Left ventricle myocardium inferior (tissue), 1 donor: ENCODE measurements at places on chromosomes 1 and 21.

DNA sequence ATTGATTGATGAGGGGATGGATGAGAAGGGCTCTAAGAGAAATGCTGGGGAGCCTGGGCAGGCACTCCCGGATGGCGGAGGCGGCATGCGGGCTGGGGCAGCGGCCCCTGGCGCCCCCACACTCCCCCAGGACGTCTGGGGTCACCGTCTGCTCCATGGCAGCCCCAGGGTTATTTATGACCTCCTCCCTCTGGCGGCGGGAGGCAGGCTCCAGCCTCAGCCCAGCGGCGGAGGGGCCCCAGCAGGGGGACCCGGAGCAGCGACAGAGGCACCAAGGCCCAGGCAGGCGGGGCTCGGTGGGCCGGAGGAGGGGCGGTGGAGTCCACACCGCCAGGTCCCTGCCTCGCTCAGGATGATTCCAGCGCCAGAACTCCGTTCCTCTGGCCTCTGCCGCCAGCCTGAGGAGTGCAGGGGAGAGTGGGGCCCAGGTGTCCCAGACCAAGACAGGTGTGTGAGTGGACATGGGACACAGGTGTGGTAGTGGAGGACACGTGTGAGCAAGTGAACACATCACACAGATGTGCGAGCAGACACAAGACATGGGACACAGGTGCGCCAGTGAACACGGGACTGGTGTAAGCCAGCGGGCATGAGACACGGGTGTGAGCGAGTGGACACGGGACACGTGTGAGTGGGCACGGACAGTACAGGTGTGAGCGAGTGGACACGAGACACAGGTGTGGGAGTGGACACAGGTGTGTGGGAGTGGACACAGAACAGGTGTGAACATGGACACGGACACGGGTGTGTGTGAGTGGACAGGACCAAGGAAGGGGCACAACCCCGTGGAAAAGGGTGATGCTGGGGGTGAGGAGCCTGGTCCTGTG lies 2.5 kb upstream of the SAMD11 start:
- peak; percentile 70 for DNase-seq

DNA sequence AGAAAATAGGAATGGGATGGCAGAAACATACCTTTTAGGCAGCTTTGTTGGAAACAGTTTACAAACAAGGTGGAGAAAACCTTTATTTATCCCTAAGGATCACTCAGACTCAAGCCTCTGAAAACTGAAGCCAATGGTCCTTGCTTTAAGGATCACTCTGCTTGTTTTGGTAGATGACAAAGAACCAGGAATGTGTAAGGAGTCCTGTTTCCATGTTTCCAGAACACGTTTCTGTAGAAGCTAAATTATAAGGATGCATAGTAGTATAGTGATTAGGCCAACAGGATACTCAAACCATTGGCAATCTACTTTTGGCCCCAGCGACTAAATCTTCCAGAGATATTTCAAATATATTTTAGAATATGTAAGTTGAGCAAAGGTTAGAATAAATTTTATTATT lies 149.1 kb upstream of the HP1BP3 start:
- no peak for DNase-seq

- no peak for DNase-seq
Observed at GRCh38 chr1:31004231-31004621, 61.3 kb downstream of the PUM1 start.

DNA sequence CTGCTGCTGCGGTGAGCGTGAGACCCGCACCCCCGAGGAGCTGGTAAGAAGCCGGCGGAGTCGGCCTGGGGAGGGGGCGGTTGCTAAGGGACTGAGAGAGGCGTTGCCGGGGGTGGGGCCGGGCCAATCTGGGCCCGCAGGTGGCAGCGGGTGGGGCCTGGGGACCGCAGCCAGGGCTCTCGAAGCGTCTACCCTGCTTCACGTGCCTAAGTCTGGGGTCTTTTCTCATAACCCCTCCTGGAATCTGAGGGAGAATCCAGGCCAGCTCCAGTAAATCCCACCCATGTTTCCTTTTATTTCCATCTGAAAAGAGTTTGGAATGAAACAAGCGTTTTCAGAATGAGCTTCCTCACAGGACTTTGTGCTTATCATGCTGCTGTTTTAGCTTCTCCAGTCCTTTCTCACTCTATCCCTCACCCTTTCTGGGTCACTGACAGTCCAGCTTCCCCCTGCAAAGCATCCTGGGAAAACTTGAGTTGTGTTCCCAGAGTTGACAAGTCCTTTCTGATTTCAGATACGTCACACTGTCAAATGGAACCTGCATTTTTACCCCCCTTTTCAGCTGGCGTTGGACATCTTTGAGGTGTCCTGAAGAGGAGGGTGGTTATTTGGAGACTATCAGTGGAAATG lies 431 bp downstream of the CLCN6 start:
- no peak for DNase-seq

DNA sequence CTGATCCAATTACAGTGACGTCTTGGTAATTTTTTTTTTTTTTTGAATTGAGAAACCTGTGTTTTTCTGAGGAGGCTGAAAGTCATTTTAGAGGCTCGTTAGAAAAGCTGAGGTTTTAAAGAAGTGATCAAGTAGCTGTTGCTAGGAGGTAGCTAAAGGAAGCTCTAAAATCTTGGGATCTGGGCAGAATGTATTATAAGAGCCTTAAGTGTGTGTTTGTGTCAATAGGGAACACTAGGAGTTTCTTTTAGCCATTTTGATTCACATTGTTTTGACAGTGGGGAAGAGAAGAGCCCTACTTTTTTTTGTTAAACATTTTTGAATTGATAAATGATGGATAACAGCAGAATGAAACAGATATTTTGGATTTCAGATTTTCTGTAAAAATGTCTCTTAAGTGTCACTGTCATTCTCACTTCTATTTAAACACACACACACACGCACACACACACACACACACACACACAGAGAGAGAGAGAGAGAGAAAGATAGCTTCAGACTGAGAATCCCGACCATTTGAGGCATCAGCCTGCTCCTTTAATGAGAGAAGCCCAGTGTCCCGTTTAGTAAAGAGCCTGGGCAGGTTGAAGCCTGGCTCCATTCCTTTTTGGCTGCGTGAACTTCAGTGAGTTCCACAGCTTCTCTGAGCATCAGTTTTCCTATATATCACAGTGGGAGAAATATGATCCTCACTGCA lies 79.1 kb upstream of the GPR88 start:
- DNase-seq, result no peak

- DNase-seq, result no peak
Observed at GRCh38 chr1:237429252-237429651, 387.3 kb downstream of the RYR2 start.

- no peak for DNase-seq
Observed at GRCh38 chr1:90201467-90202358, 206.8 kb downstream of the ZNF326 start.

GRCh38 chr1:30645807-30646206 lies 77.6 kb downstream of the MATN1 start:
- DNase-seq, result no peak

- DNase-seq, result no peak
Observed at GRCh38 chr1:183991348-183991747, 46.2 kb downstream of the COLGALT2 start.

DNA sequence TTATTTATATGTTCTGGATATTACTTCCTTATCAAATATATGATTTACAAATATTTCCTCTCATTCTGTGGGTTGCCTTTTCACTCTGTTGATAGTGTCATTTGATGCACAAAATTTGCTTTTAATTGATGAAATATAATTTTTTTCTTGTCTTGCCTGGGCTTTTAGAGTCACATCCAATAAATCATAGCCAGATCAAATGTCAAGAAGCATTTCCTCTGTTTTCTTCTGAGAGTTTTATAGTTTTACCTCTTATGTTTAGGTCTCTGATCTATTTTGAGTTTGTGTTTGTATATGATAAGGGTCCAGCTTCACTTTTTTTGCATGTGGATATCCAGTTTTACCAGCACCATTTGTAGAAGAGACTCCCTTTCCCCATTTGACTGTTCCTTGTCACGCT lies 29.5 kb downstream of the CD46 start:
- no peak for DNase-seq

GRCh38 chr1:27033043-27033746 lies 20.5 kb upstream of the TENT5B start:
- DNase-seq, result no peak

- DNase-seq, result peak; percentile 85
Observed at GRCh38 chr1:153880962-153881361, 41.8 kb downstream of the GATAD2B start.

- no peak for DNase-seq
Observed at GRCh38 chr1:26970810-26971209, 10.5 kb upstream of the KDF1 start.

- DNase-seq, result no peak
Observed at GRCh38 chr1:44237721-44238457, 24.6 kb downstream of the DMAP1 start.

GRCh38 chr1:220730486-220730885 lies 17.6 kb upstream of the MTARC2 start:
- DNase-seq, result no peak

DNA sequence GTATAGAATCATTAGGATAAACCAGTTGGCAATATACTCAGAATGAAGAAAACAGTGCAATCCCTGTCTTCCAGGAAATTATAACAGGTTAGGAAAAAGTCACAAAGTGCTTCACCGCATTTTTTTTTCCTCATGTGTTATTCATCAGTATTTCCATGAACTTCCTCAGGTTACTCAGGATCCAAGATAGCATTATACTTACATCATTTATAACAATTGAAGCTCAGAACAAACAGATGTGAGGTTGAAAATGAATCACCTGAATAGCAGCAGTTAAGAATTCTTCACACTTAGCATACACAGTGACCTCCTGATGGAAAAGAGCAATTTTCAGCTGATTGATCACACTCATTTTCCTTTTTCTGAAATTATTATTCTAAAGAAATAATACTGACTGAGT lies 1040.7 kb upstream of the B3GALT2 start:
- no peak for DNase-seq

GRCh38 chr1:4682607-4683220 lies 28.3 kb downstream of the AJAP1 start:
- no peak for DNase-seq

GRCh38 chr1:47388030-47388890 lies 27.8 kb upstream of the FOXE3 start:
- DNase-seq, result no peak

DNA sequence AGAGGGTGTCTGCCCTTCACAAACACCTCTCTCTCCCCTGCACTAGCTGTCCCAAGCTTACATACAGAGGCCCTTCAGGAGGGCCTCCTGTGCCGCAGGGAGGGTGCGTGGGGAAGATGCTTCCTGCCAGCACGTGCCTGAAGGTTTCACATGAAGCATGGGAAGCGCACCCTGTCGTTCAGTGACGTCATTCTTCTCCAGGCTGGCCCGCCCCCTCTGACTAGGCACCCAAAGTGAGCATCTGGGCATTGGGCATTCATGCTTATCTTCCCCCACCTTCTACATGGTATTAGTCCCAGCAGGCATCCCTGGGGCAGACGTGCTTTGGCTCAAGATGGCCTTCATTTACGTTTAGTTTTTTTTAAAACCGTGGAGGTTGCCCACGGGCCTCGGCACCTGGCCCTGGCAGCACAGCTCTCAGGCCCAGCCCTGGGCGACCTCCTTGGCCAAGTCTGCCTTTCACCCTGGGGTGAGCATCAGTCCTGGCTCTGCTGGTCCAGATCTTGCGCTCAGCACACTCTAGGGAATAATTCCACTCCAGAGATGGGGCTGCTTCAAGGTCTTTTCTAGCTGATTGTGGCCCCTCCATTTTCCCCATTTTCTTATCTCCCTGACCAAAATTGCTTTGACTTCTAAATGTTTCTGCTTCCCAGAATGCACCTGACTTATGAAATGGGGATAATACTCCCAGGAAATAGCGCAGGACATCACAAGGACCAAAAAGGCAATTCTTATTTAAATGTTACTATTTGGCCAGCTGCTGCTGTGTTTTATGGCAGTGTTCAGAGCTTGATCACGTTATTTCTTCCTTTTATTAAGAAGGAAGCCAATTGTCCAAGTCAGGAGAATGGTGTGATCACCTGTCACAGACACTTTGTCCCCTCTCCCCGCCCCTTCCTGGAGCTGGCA lies 6.1 kb downstream of the NPPA start:
- DNase-seq, result no peak

- no peak for DNase-seq
Observed at GRCh38 chr1:186722711-186723309, 42.6 kb upstream of the PTGS2 start.

GRCh38 chr1:3188150-3188971 lies 119.4 kb downstream of the PRDM16 start:
- DNase-seq, result no peak

DNA sequence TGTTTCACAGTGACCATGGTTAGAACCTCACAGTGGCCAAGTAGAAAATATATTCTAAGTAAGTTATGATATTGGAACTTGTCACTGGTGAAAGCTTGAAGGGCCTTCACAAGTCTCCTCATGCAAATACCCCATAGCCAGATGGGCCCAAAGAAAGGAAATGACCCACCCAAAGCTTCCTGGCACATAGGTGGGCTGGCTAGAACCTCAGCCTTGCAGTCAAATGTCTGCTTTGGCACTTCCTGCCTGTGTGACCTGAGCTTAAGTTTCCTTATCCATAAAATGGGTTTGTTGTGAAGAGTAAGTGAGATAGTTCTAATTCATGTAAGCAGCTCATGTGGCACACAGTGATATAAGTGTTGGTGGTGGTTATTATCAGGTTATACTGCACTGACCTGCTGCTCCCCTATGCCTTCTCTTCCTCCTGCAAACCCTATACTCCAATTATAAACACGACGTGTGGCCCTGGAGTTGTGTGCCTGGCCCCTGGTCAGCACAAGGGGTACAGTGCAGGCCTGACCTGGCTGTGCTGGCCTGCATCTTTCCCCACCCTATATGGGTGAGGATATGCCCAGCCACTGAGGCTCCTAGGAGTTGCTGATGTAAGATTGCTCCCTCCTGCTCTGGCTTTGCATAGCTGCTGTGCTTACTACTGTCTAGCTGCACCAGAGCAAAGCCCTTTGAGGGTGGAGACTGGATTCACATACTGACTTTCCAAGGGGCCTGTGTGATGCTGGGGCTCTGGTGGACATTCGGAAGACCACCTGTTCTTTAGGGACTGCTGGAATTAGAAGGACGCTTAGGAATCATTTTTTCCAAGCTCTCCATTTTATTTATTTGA lies 4.7 kb upstream of the SLFNL1 start:
- no peak for DNase-seq

DNA sequence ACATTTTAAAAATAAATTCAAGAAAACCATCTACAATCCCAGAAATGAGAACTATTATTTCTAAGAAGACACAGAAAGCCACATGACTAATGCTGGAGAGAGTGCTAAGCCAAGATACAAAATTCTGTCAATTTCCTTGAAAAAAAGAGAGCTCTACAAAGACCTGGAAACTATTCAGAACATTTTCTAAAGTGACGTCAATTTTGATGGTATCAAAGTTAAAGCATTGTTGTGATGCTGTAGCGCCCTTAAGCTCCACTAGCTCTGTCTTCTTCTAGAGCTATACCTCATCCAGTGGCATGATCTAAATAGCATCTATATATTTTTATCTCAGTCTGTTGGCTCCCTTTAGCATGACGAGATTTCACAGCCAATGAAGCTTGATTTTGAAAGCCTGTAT lies 73.9 kb downstream of the ODF2L start:
- no peak for DNase-seq

DNA sequence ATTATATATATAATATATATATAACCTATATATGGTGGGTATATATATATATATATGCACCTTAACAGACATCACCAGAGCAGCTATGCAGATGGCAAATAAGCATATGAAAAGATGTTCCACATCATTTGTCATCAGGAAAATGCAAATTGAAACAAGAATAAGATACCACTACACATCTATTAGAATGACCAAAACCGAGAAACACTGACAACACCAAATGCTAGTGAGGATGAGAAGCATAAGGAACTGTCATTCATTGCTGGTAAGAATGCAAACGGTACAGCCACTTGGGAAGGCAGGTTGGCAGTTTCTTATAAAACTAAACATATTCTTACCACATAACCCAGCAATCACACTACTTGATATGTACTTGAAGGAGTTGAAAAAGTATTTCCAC lies 219.8 kb upstream of the PRMT6 start:
- no peak for DNase-seq
